ENCODE measurements at places on chromosomes 3 and 15.

DNA sequence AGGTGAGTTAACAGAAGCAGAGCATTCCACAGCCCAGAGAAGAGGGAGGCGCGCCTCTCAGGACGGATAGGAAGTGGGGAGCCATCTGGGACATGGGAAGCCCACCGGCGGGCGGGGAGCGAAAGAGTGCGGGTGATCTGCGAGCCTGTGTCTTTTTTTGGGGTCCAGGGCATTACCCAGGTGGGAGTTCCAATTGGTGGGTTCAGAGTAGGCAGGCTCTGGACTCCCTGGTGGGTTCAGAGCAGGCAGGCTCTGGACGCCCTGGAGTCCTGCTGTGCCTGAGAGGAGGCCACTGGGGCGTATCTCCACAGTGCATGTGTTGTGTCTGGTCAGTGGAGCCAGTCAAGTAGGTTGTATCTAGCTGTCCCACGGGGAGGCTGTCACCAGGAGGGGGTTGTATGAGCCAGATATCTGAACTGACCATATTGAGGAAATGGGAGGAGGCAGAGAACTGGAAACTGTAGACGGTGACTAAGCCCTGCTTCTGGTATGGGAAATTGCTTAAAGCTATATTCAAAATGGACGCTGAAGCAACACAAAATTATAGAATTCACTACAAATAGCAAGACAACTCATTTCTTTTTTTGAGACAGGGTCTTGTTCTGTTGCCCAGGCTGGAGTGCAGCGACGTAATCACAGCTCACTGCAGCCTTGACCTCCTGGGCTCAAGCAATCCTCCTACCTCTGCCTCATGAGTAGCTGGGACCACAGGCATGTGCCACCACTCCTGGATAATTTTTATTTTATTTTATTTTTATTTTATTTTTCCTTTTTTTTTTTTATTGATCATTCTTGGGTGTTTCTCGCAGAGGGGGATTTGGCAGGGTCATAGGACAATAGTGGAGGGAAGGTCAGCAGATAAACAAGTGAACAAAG is 34.5 kb upstream of the CHST2 start:
- no peak for DNase-seq

GRCh38 chr15:52124270-52124880 is 11.8 kb upstream of the BCL2L10 start:
- DNase-seq, result no peak

DNA sequence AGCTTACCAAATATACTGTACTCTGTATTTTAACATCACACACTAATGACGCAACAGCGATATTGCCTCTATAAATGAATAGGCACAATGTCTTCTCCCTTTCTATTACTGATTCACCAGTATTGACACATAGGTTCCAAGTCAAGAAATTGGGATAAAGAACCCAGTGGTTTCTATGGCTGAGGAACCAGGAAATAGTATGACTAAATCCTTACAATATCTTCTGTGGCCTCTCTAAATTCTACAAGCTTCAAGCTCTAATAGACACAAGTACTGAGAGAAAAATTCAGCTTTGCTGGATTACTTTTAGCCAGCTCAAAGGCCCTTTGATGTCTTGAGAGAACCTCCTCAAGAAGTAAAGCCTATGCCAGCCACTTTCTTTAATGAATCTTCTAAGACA is 162.5 kb downstream of the DPH6 start:
- no peak for DNase-seq

- DNase-seq, result no peak
These were observed 786.7 kb upstream of the EPHA6 start for GRCh38 chr3:96027718-96028117.

GRCh38 chr15:41915255-41915994 is 21.6 kb upstream of the SPTBN5 start:
- DNase-seq, result no peak

GRCh38 chr3:62587579-62588031 is 214.3 kb upstream of the FEZF2 start:
- DNase-seq, result no peak

- no peak for DNase-seq
These were observed 7.0 kb downstream of the CEP152 start for GRCh38 chr15:48803877-48804276.

- DNase-seq, result no peak
These were observed 93.9 kb downstream of the RBPMS2 start for GRCh38 chr15:64681424-64682024.

GRCh38 chr3:33032938-33033337 is 64.0 kb downstream of the GLB1 start:
- no peak for DNase-seq

DNA sequence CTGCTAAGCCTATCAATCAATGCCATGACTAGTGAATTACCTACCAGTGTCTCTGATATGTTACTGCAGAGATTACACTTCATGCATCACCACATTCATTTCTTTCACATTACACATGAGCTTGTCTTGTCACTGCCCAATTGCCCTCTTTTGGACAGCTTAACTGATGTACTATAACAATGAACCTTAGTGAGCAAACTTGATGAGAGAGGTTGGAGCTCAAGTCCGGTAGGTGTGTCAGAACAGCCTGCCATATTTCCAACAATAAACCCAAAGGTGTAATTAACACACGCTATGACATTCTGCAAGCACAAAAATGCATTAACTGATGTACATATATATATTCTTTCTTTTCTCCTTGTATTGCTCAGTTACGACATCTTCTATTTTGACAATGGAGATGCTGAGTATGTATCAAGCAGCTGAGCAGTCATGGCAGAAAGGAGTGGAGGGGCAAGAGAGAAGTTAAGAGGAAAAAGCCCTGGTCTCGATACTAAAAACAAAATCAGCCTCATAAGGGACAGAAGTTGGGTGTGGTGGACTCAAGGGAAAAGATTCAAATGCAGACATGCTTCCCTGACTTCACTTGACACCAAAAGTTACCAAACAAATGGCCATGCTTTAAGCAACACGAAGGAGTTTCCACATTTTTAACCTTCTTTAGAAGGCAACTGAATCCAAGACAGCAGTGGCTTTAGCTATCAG is 538.2 kb downstream of the FOXP1 start:
- DNase-seq, result no peak

GRCh38 chr3:129441782-129442181 is 1.8 kb downstream of the IFT122 start:
- no peak for DNase-seq

DNA sequence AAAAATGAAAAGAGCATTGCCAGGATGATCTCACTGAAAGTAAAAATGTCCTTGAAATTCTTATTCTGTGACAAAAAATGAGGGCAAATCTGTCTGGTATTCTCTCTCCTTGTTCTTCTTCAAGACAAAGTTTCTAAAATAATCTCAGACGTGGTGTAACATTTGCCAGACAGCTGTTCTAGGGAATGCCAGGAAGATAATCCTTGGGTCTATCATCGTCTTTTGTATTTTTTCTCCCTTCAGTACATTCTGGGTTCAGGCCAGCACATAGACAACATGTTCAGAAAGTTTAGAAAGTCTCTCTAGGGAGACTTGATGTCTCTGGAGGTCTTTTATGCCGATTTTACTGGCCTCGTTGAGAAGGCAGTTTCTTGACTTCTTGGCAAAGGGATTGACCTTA is 121.2 kb upstream of the HES1 start:
- no peak for DNase-seq

GRCh38 chr15:94722024-94722636 is 490.8 kb downstream of the MCTP2 start:
- DNase-seq, result no peak

DNA sequence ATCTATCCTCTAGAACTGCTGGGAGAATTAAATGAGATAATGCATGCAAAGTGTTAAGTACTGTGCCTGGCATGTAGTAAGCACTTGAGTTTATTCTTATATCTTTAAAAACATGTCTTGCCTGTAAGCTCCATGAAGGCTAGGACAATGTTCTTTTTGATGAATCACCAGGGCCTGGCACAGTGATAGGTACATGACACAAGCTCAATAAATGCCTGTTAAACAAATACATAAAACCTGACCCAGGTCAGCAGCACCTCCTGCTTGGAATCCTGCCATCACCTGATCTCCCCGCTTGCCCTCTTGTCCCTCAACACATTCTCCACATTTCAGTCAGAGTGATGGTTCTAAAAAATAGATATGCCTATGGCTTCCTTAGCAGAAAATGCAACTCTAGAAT is 186.8 kb downstream of the CHST2 start:
- DNase-seq, result no peak

GRCh38 chr15:28993051-28993719 is 107.4 kb downstream of the APBA2 start:
- DNase-seq, result no peak

- no peak for DNase-seq
These were observed 14.2 kb downstream of the KIF7 start for GRCh38 chr15:89641053-89641452.

DNA sequence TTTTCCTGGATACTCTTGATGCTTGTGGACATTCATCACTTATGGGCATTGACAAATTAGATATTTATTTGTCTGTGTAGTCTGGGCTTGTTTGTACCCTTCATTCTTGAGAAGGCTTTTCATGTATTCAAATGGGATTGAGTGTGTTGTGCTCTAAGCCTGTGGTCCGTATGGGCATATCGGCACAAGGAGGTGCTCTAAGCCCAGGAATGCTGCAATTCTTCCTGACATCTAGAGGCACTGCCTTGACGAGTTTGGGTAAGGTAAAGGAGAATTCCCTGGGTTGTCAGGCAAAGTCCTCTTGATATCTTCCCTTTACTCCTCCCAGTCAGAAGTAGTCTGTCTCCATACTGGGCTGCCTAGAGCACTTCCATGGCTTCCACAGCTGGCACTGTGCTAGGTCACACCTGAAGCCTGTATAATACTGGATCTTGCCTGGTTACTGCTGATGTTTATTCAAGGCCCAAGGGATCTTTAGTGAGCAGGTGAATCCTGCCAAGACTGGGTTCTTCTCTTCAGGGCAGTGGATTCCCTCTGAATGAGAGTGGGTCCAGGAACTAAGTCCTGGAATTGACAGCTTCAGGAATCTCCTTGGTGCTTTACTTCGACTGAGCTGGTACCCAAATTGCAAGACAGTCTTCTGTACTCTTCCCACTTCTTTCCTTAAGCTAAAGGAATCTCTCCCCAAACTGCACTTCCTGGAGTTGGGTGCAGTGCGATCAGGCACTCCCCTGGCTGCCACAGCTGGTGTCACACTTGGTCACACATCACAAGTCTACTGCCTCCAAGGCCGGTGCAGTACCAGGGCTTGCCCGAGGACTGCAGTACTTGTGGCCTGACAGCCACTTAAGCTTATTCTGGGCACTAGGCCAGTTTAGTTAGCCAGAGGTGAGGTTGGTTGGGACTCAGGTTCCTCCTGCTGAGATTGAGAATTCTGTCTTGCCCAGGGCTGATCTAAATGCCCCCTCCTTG is 46.0 kb downstream of the GALK2 start:
- DNase-seq, result no peak

DNA sequence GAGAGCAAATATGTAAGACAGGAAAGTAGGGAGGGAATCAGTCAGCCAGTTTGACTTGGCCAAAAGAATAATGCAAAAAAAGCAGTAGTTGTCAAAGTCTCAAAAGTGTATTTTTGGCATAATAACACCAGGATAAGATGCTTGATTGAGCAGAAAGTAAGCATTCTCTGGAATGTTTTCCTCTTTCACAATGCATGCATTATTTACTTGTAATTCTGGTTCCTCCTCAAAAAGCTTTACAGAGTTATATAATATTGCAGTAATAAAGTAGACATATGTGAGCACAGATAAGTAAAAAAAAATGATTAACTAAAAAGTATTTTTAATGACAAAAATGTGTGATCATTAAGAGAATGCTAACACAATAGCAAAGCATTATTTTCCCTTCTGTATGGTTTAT is 285.9 kb upstream of the BCHE start:
- no peak for DNase-seq

DNA sequence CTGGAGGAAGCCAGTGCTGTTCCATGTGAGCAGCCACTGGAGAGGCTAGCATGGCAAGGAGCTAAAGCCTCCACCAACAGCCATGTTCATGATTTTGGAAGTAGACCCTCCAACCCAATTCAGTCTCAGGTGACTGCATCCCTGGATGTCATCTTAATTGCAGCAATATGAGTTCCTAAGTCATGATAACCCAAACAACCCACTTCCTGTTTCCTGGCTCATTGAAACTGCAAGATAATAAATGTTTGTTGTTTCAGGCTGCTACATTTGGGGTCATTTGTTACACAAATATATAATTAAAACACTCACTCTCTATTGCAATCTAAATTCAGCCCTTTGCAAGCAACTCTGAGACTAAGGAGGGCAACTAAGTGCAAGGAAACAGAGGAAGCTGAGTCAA is 62.4 kb upstream of the SLC24A5 start:
- no peak for DNase-seq

- no peak for DNase-seq
These were observed 165.4 kb upstream of the AGTR1 start for GRCh38 chr3:148532326-148532725.

Data from central memory CD4-positive, alpha-beta T cell (primary cell).